Activated naive CD4-positive, alpha-beta T cell (primary cell): ENCODE measurements at places on chromosomes 5 and 9.

- no peak for DNase-seq
These were observed 109.8 kb upstream of the NR5A1 start for GRCh38 chr9:124616961-124617360.

DNA sequence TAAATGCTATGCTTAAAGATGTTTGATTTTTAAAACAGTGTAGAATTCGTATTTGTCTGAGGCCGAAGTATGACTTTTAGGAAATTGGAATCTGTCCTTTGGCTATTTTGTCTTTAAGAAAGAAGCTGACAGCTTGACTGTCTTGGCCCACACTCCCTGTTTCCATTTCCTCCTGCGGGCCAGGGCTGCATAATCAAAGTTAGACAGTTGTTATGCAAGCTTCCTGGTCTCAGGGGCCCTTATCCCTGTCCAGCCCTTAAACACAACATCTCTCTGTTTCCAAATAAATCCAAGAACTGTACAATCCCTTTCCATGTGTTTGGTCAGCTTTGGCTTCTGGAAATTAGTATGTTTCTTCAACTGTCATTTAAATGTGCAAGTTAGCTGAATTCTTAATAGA, 54.6 kb upstream of the ECM2 start:
- DNase-seq, result no peak

DNA sequence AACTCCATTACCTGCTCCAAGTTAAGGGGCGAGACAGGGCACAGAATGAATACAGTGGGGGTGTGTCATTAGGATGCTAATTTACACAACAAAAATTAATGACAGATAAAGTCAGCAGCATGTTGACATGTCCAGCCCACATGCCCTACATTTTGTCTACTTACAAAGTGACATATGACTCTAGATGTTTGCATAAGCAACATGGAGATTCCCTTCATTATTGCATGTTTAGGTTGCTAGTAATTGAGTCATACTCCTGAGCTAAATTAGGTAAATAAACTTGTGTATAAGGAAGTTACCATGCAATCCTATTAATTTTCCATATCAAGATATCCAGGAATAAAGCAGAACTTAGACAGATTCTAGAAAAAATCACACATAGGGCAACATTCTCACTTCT, 232.2 kb downstream of the PDE4D start:
- no peak for DNase-seq

DNA sequence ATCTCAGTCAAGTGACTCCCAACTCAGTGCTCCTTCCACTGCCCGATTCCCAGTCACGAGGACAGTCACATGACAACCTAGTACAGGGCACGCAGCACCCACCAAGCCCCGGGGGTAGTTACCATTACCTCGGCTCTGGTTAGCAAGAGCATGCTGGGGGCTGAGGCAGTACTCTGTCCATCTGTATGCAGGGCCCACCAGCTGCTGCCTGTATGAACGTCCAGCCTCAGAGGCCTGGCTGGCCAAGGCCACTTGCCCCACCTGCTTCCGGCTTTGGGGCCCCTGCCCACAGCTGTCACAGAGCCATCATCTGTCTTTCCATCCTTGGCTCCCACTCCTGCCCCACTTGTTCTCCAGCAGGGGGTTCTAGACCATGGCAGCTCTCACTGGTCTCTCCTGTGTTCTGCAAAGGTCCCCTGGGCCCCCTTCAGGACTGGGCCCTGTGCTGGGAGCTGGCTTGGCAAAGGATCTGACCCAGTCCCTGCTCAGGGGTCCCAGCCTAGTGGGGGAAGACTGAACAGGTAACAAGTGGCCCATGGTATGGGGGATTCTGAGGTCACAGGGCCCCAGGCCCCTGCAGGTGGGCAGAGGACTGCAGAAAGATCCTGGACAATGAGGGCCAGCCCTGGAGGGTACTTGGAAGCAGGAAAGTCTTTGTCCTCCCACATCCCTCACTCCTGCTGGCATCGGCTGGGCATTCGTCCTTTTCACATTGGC, 3.3 kb downstream of the RPL35 start:
- DNase-seq, result no peak

DNA sequence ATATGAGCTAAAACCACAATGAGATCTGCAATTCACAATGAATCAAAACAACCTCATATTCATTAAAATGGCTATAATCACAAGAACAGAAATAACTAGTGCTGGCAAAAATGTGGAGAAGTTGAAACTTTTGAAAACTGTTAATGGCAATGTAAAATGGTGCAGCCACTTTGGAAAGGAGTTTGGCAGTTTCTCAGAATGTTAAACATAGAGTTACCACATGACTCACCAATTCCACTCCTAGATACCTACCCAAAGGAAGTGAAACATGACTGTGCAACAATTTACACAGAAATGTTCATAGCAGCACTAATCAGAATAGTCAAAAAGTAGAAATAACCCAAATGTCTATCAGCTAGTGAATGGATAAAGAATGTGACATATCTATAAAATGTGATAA, 862.2 kb downstream of the DTWD2 start:
- DNase-seq, result no peak

DNA sequence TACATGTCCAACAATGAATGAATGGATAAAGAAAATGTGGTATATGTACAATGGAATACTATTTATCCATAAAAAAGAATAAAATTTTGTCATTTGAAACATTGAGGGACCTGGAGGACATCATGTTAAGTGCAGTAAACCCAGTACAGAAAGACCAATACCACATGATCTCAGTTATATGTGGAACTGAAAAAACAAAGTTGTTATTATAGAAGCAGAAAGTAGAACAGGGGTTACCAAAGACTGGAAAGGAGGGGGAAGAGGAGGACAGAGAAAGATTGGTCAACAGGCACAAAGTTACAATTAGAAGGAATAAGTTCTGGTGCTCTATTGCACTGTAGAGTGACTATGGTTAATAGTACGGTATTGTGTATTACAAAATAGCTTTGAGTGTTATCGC, 233.8 kb downstream of the SEMA6A start:
- DNase-seq, result no peak

GRCh38 chr5:112641515-112642110, 96.1 kb upstream of the APC start:
- no peak for DNase-seq

GRCh38 chr5:136232316-136232715, 39.4 kb upstream of the SMIM32 start:
- DNase-seq, result no peak

DNA sequence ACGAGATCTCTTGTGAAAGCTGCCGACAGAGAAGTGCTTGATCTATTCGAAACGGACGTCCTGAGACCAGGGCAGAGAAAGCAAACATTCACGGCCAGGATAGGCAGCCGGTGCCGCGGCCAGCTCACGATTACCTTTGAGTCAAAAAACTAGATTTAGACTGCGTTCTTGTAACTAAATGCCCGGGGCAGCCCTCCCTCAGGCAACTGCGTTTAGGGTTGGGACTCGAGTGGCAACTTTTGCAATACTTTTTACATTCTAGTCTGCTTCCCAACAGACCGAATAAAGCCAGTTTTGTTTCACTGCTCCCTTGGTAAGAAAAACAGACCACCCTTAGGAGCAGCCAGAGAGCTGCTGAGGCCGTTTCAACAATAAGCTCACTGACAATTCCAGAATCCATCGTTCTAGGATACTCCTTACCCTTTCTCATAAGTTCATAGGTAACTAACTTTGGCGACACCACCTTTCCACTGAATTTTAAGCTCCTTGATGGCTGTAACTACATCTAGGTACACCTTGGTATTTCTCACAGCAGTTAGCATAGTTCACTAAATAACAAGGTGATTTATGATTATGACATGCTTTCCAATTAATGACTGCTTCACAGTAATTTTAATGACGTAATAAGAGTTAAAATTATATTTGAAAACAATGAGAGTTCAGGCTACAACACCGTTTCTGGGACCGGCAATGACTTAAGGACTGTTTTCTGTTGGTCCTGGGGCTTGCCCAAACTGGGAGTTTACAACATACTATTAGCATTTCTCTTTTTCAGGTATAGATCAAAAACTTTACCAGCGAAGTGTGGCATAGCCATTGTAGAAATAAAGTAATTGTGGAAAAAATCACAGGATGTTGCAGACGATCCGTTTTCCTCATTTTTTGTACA, 899 bp upstream of the RAPGEF6 start:
- peak; percentile 47 for DNase-seq

DNA sequence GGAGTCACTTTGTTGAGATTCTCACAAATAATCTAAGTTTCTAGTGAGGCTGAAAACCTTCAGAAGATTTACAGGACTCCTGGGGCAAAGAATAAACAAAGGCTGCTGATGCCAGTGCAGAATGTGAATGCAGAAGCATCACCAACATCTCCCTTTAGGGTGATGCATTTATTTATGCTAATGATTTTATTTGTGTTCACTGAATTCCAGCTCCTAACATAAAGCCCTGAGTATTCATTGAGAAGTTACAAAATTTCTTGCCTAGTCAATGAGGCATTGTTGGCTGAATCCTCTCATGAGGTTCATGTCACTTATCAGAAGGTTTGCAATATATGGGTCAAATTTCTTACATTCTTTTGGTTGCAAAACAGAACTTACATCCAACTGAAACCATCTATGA, 70.0 kb downstream of the GRIN3A start:
- no peak for DNase-seq

DNA sequence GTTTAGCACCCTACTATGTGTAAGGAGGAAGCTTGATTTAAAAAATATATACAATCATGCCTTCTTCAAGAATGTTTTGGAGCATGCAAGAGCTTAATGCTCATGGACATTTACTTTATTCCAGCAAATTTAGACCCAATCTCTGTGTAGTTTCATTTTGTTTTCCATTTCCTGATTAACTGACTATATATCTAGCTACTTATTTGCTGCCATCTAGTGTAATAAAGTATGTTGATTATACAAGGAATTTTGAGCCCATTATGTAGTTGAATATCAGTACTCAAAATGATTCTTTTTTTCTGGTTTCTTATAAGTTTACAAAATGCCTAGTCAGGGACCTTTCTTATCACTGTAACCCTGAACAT, 100.0 kb upstream of the CCDC152 start:
- DNase-seq, result no peak

- no peak for DNase-seq
These were observed 32.1 kb downstream of the USP20 start for GRCh38 chr9:129867136-129868022.

DNA sequence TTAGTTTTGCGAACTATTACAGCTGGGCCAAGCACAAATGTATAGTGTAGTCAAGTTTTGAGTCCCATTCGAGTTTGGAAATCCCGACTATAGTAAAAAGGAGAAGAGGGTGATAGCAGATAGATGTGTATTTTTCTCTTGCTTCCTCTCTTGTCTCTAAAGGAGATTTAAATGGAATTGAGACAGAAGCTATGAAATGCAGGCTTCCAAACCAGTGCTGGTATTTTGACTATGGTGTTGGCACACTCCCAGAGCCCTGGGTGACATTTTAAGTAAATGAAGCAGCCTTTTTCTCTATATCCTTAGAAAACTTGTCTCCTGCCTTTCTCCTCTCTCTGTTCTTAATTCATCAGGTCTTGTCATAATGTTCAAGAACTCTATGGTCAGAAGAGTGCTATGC, 17.7 kb upstream of the AUH start:
- no peak for DNase-seq

DNA sequence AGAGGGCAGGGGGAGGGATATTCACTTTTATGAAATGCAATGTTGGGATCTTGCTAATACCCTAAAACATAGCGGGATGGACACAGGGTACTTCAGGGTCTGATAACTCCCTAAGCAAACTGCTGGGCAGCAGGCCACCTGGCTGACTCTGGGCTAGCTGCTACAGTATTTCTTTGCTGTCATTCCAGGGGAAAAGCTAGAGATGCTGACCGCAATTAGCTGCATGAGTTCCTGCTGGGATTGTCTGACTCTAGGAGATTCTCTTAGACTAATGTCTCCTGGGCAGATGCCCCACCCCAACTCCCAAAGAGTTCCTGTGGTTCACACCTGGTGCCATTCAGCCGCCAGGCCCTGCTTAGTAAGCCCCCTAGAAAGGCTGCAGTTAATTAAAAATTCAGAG, 69.9 kb downstream of the PSAT1 start:
- no peak for DNase-seq

- no peak for DNase-seq
These were observed 232.3 kb upstream of the PAPPA start for GRCh38 chr9:115921301-115921700.

DNA sequence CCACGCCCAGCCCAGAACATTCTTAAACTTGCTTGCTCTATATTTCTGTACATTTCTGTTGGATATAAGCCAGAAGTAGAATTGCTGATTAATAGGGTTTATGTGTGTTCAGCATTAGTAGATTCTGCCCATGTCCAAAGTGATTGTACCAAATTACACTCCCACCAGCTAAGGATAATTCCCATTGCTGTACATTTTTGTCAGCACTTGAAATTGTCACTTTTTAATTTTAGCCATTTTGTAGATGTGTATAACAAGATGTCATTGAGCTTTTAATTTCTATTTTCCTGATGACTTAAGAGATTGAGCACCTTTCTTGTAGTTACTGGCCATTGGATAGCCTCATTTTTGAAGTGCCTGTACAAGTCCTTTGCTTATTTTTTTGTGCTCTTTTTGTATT, 46.4 kb downstream of the AQP7 start:
- no peak for DNase-seq

DNA sequence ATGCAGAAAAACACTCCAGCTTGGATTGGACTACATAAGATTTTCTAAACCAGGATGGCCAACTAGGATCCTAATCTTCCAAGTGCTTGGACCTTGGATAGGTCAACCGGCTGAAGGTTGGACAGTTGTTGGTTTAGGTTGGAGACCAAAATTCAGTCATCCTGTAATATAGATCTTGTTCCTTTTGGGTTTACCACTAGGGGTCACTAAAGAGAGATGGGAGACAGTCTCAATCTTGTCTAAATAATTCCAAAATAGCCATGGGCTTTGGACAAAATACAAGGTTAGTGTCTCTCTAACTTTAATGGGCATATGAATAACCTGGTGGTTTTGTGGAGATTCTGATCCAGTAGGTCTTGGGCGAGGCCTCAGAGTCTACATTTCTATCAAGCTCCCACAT, 148.7 kb upstream of the ERCC6L2 start:
- no peak for DNase-seq

GRCh38 chr5:150164211-150164980, 2.2 kb upstream of the CDX1 start:
- DNase-seq, result no peak

GRCh38 chr5:165325221-165325620, 1819.8 kb downstream of the MAT2B start:
- DNase-seq, result no peak

- DNase-seq, result no peak
These were observed 102.9 kb upstream of the LRRTM2 start for GRCh38 chr5:138978080-138978479.

DNA sequence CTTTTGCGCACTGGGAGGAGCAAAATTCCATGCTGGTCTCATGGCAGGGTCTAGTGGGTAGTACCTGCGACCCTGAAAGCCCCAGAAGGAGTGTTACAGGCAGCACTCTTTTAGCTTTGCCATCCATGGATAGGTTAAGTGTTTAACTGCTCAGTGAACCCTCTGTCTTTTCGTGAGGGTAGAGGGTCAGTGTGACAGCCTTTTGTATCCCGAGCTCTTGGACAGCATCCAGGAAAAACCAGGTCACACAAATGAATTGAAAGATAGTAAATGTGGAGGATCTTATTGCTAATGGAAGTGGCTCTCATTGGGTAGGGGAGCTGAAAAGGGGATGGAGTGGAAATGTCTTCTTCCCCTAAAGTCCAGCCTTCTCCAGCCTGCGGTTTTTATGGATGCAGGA, 57.8 kb upstream of the CCDC112 start:
- DNase-seq, result no peak

- DNase-seq, result no peak
These were observed 59.1 kb downstream of the GALNT12 start for GRCh38 chr9:98866435-98867102.

GRCh38 chr5:158888206-158888605, 211.5 kb downstream of the EBF1 start:
- no peak for DNase-seq
